ENCODE measurements at places on chromosomes 5 and 9.
A peak's percentile ranks its signal among the peaks of the same experiment; 100 is the strongest.

- no peak for DNase-seq
Observed at GRCh38 chr5:179275941-179276837, 69.1 kb downstream of the ADAMTS2 start.

DNA sequence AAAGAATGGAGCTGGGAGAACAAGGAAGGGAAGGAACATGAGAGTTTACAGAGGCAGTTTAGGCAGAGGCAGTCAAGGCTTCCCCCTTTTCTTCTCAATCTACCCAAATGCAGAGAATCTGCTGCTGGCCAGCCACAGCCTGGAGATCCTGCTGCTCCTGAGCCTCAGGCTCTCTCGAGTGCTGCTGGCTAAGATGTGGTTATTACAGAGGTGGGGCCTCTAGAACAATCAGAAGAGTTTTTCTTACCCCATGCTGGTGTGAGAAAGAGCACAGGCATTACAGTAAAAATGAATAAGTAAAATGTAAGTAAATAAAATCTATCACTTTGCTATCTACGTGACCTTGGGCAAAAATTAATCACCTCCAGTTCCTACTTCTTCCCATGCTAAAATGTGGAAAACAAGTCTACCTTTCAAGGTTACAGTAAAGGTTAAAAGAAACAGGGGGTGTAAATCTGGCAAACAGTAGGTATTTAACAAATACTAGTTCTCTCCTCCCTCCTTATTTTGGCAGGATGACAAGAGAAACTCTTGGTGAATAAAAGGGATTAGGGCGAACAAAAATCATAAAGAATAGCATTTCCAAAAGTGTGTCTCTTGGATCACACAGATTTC lies 31.1 kb downstream of the FBXW11 start:
- peak; percentile 30 for DNase-seq

DNA sequence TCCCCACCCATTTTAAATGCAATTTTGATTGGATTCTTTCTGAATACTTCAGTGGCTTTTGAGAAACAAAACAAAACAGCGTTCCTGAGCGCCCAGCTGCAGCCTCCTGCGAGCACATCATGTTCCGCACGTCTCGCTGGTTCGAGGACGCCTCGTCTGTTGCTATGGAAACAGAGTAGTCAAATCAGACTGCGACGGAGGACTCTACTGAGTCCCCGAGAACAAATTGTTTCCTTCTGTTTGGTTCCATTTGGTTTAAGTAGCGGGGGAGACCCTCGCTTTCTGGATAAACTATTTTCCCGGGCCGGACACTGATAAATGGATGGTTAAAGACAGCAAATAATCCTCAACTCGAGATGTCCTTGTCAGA lies 69.0 kb downstream of the SLC28A3 start:
- DNase-seq = no peak

DNA sequence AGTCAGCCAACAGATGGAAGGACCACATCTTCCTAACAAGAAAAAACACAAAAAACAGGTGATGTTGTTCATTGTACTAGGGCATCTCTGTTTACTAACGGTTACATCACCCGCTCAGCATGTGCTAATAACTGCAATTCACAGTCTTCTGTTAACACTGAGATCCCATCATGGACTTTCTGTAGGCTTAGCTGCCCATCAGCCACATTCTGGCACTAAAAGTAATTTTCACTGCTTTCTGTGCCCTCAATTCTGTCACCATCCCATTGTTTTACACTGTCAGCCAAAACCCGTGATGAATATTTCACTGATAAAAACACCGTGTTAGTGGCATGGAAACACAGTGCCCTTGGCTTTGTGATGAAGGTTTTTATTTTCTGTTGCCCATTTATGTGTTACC lies 64.6 kb downstream of the CAST start:
- peak; percentile 59 for DNase-seq

DNA sequence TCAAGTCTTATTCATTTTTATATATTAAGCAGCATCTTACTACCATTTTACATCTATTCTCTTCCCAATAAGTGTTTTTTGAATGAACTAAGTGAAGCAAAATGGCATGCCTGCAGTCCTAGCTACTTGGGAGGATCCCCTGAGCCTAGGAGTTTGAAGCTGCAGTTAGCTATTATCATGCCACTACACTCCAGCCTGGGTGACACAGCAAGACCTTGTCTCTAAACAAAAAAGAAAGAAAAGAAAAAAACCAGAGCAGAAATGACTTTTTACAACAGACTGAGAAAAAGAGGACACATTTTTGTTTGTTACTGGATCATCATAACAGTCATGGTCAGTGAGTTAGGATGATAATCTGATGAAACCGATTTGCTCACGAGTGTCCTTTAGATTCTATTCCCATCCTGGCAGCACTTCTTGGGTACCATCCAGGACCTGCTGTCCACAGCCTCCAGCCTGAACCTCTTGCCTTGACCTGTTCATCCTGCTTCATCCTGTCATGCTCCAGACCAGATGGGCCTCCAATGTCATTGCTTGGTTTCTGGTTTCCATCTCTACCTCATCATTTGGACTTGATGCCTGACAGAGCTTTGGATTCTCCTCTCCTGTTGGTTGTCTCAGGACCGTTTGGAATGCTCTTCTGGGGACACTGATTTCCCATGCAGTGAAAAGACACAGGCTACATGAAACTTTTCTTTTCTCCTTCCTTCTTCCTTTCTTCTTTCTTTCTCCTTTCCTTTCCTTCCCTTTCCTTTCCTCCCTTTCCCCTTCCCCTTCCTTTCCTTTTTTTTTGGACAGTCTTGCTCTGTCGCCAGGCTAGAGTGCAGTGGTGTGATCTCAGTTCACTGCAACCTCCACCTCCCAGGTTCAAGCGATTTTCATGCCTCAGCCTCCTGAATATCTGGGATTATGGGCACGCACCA lies 50.1 kb upstream of the GLRX start:
- no peak for DNase-seq

GRCh38 chr9:6055216-6055615 lies 39.8 kb upstream of the RANBP6 start:
- DNase-seq = peak; percentile 65

GRCh38 chr5:42032137-42032536 lies 107.1 kb downstream of the FBXO4 start:
- DNase-seq = no peak

DNA sequence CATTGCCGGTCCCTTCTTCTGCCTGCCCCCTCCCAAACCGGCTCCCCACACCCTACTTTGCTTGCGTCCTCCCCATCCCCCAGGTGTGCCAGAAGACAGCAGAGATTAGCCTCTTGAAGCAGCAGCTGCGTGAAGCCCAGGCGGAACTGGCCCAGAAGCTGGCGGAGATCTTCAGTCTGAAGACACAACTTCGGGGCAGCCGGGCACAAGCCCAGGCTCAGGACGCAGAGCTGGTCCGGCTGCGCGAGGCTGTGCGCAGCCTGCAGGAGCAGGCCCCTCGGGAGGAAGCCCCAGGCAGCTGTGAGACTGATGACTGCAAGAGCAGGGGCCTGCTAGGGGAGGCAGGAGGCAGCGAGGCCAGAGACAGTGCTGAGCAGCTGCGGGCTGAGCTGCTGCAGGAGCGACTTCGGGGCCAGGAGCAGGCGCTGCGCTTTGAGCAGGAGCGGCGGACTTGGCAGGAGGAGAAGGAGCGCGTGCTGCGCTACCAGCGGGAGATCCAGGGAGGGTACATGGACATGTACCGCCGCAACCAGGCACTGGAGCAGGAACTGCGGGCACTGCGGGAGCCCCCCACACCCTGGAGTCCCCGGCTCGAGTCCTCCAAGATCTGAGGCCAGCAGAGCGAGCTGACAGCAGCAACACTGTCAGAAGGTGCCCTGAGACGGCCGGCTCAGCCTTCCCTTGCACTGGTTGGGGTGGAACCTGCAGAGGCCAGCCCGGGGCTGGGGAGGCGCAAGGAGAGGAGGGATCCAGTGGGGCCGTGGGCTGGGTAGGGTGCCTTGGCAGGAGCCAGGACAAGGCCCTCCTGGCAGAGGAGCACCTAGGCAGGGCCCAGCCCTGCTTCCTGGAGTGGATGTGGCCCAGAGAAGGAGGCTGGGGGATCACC lies 8.3 kb downstream of the N4BP3 start:
- DNase-seq = no peak

DNA sequence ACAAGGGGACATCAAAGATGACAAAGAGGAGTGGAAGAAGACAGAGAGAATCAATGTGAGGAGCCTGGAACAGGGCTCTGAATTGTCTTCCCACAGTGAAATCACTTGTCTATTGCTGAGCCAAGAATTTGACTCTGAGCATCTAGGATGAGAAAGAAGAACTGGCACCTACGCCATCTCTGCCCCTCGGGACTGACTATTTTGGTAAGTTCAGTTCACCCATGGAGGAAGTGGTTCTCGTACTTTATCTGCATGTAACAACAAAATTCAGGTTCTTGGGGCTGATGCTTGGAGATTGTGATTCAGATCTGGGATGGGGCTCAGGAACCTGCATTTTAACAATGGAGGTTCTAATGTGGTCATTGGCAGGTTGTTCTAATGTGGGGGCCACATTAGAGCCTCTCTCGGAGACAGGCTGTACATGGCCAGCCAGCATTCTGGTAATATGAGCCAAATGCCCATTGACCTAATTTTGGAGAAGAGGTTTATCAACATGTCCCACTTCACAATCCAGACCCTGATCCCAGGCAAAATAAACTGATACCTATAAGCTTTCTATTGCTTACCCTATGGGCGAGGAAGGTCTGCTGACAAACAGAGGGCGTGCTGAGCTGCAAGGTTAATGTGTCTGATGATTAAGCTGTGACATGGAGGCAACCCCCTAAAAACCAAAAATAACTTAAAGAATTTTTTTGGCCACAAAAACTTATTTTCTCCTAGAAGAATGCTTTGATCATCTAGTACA lies 2.7 kb upstream of the IL12B start:
- no peak for DNase-seq

- no peak for DNase-seq
Observed at GRCh38 chr9:3479514-3480352, 46.1 kb downstream of the RFX3 start.

DNA sequence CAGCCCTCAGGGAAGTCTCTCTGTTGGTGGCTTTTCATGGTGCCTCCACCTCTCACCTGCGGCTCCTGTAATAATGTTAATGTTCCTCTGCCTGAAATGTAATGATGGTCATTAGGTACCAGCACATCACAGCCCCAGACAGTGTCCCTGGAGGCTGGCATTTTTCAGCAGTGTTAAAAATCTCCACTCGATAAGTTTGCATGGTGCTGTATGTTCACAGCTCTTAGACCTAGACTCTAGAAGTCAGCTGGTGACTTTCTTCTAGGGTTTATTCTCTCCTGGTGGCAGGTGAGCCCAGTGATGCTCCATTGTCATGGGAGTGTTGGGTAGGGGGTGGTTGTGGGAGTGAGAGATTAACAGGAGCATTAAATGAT lies 53.1 kb downstream of the GPR107 start:
- no peak for DNase-seq

GRCh38 chr5:154478224-154478565 lies at the start of gene HAND1:
TSS of gene HAND1 (minus strand) at chr5:154478227. CDS start at chr5:154478008, 219 bp downstream.
- DNase-seq = peak; percentile 71

GRCh38 chr5:129899454-129899853 lies 4.8 kb upstream of the CHSY3 start:
- no peak for DNase-seq

- DNase-seq = no peak
Observed at GRCh38 chr9:96163161-96163560, 138.8 kb downstream of the HSD17B3 start.
